ENCODE measurements at places on chromosomes 4 and X.

DNA sequence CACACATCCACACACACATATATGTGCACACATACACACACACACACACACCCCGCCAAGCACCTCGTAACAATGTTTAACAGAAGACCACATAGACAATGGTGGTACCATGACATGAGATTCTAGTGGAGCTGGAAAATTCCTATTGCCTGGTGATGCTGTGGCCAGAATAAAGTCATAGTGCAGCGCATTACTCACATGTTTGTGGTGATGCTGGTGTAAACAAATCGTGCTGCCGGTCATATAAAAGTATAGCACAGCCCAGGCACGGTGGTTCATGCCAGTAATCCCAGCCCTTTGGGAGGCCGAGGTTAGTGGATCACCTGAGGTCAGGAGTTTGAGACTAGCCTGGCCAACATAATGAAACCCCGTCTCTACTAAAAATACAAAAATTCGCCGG lies 275.2 kb downstream of the TRIML1 start:
- DNase-seq, result no peak

DNA sequence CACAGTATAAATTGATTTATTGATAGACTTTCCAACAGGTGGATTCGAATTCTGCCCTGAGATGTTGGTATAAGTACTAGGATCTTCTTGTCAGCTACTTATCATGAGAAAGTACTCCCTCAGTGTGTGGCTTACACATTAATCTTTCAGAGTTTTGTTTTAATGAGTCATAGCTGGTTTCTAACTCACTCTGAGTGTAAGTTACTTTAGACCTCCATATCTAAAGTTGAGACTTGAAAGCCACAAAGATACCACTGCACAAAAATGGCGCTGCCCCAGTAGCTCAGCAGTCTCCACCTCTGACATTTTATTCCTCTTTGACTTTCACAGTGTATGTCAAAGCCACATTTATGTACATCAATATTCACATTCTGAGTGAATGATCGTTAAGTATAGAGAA lies 318.5 kb downstream of the ARAP2 start:
- no peak for DNase-seq

DNA sequence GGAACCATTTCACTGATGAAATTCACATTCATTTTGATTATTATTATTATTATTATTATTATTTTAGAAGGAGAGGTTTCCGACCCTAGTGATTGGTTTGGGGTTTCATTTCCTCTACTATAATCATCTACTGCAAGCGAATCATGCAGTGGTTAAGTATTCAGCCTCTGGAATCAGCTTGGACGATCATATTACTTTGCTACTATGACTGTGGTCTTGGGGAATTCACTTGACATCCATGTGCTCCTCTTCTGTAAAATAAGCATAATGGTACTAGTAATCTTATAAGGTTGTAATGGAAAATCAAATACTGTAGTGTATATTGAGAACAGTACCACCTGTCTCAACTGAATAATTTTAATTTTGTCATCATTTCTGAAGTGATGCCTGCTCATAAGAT lies 132.1 kb upstream of the SLC4A4 start:
- DNase-seq, result no peak

DNA sequence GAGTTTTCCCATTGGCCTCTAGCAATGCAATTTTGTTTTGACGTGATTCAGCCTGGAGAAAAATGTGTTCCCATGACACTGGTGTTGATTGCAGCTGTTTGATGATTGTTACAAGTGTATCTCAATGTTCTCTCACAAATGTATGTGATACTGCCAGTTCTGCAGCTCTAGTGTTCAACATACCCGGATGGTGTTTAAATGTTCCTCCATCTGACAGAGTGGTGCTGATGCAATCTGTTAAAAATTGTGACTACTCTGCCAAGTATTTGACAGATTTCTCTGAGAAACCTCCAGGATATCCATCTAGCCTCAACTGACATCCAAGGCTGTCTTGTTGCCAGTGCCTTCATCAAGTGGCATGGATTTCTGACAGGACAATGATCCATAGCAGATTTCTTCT lies 657.2 kb upstream of the DIAPH2 start:
- no peak for DNase-seq

GRCh38 chr4:81625422-81626417 lies 154.0 kb upstream of the RASGEF1B start:
- DNase-seq, result no peak

- DNase-seq, result no peak
Measured at GRCh38 chr4:8198206-8198905, 734 bp upstream of the SH3TC1 start.

- no peak for DNase-seq
Measured at GRCh38 chr4:142929526-142929925, 83.4 kb upstream of the INPP4B start.

DNA sequence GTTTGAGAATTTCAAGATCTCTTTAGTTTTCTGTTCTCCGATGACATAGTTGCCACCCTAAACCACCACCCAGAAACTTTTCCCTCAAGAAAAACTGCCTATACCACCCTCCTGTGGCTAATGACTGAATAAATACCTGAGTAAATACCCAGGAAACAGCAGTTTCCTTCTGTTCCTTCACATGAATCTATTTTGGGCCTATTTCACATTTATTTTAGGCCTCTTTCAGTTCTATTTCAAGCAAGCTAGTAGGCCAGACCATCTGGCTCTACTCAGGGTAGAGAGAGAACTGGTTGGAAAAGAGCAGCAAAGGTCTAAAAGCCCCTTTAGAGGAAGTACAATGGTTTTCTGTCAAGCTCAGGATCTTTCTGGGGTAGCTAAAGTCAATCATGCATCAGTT lies 23.4 kb downstream of the ARHGEF9 start:
- no peak for DNase-seq

DNA sequence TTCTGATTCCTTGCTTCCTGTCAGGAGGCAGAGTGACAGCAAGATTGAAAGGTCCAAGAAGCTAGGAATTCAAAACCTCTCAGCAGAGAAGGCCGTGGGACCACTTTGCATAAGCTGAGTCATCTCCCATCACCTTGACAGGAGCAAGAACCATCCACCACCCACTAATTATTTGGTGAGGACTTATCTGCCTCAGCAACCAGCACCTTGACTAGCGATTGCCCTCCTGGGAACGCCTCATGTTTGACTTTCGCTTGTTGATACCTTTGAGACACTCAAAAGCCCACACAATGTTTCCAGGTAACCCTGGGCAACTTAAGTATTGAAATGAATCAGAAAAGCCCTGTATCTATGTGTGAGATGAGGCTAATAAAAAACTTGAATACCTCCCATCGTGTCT lies 233.5 kb upstream of the GYPA start:
- DNase-seq, result no peak

DNA sequence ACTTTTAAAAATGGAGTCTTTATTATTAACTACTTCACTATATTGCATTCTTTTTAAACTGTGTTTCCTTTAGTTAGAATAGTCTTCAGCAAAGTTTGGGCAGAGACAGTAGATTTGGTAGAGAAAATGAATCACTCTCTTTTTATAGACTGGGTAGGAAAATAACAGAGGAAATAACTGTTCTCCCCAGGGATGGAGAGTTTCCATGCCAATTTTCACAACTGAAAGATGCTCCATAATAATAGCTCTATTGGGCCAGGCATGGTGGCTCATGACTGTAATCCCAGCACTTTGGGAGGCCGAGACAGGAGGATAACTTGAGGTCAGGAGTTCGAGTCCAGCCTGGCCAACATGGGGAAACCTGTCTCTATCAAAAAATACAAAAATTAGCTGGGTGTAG lies 13.1 kb downstream of the HSD17B13 start:
- DNase-seq, result no peak

DNA sequence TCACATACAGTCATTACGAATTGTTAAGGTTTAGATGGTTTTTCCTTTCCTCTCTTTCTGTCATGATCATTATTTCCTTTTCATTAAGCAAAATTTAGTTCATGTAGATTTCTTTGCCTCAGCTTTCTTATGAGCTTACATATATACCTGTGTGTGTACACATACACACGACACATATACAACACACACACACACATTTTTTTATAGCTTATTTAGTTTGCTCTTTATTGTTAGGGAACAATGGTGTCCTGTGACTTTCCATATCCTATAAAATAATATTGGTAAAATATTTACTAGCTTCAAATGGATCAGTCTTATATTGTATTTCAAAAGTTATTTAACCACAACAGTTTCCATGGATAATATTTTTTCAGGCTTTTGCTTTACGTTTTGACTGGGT lies 840.7 kb downstream of the PCDH18 start:
- DNase-seq, result no peak

- DNase-seq, result no peak
Measured at GRCh38 chrX:68163441-68163840, 269.9 kb downstream of the OPHN1 start.

- DNase-seq, result no peak
Measured at GRCh38 chr4:7638984-7639789, 204.5 kb upstream of the PSAPL1 start.

DNA sequence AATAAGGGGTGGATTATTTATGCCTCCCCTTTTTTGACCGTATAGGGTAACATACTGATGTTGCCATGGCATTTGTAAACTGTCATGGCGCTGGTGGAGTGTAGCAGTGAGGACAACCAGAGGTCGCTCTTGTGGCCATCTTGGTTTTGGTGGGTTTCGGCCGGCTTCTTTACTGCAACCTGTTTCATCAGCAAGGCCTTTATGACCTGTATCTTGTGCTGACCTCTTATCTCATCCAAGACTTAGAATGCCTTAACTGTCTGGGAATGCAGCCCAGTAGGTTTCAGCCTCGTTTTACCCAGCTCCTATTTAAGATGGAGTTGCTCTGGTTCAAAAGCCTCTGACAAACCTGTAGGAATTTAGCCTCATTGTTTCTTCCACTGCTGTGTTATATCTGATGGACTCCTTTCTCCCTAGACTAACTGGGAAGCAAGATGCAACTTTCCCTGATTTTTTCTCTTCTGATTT lies 71.4 kb downstream of the TMEM131L start:
- DNase-seq, result no peak

DNA sequence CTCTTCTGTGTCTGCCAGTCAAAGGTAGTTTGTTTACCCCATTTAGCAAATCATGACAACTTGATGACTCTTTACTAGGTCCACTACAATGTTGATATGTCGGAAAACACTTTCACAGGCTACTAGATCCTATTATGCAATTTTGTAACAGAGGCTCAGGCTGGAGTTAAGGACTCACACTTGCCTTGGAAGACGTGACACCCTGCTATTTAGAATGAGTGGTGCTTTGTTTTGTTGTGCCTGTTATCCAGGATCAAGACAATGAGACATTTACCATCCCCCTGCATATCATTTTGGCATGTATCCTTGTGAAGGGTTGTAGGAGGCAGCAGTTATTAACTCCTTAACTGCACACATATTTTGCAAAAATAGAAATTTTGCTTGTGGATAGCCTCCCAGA lies 263.7 kb downstream of the IL1RAPL1 start:
- DNase-seq, result no peak

DNA sequence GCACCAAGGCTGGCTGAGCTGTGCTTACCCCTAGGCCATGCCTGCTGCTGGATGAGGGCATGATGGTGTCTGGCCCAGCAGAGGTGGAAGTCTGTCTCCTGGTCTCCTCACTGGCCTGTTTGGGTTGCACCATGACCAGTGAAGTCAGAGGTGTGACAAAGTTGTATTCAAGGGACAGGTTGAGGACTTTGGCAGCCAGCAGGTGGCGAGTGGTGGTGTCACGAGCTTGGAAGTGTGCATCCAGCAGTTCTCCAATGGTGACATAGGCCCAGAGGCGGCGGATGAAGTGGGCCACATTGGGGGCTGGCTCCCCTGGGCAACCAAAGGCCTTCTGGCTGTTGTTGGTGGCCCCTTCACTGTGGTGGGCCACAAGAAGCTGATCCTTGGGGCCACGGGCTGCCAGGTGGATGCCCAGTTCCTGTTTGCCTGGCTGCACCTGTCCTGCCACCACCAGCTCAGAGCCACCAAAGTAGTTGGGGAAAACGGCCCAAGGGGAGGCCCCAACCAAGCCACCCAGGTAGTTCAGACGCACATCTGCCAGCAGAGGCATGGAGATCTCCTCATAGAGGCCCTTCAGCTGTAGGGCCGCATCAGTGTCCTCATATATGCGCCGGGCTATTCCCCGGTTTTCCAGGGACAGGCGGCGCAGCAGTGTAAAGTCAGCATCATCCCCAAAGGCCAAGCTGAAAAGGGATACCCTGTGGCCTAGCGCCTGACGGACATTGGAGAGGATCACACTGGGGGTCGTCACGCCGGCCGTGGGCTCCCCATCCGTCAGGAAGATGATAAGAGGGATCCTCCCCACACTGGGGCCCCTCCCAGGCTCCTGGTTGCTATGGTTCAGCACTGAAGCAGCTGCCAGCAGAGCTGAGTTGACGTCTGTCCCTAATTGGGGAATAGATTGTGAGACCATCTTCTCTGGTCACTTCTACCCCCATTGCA lies 39.7 kb downstream of the ITIH6 start:
- DNase-seq, result no peak

- no peak for DNase-seq
Measured at GRCh38 chr4:152258804-152259708, 276.8 kb downstream of the FBXW7 start.

GRCh38 chrX:109952985-109953905 lies 49.7 kb upstream of the TMEM164 start:
- no peak for DNase-seq

DNA sequence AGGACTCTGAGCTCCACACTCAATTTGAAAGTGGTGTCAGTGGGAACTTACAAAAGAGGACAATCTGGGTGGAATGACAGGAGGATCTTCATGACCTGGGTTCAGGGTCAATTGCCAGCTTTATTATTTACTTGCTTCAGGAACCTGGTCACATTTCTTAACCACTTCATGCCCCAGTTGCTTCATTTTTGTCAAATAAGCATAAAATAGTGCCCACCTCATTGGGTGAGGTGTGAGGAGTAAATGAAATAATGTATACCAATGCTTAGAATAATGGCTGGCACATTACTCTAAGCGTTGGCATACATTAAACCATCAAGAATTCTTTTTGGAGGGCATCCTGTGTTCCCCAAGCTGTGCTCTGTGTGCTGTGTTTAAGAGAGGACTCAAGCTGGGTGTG lies 19.4 kb downstream of the VGLL1 start:
- no peak for DNase-seq

GRCh38 chr4:52911684-52912294 lies 49.7 kb downstream of the RASL11B start:
- peak; percentile 9 for DNase-seq

GRCh38 chrX:69522052-69522451 lies 17.9 kb downstream of the NALF2 start:
- no peak for DNase-seq

DNA sequence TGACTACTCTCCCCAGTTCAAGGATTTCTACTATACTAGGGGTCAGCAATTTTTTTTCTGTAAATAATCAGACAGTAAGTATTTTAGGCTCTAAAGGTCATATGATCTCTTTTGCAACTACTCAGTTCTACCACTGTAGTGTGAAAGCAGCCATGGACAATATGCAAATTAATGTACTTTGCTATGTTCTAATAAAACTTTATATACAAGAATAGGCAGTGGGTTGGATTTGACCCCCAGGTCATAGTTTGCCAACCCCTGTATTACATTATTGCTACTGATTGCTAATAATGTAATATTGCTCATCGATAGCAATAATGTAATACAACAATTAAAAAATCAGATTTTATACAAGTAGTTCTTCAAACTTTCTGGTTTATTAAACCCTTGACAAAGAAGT lies 59.2 kb upstream of the GPR34 start:
- no peak for DNase-seq

- no peak for DNase-seq
Measured at GRCh38 chrX:52363247-52363883, 5.5 kb upstream of the XAGE2 start.

Data from GM18507 (cell line).